Activated CD8-positive, alpha-beta memory T cell treated with anti-CD3 and anti-CD28 coated beads for 4 hours (primary cell): ENCODE measurements at places on chromosomes 3 and 15.

DNA sequence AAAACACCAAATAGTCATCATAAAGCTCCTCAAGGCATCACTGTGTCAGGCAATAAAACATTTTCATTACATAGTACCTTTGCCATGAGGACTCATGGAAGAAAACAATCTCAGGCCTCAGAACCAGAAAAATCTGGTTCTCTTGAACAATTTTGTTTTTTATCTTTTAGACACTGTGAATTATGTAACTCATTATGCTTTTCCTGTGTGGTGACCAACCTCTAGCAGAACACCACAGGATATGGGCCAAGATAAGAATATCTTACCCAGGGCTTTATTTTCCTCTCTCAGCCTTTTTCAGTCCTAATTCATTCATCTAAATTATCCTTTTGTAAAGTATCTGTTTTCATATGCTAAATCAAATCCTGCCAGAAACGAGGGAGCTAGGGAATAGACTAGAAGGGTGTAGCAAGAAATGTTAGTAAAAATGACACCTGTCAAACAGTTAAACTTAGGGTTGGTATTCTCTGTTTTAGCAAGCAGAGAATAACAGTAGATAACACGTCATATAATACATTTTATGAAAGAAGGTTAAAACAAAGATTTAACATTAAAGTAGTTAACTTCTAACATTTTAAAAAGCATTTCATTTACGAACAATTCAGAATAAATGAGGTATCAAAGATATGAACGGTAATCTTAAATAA, 111.1 kb downstream of the FBXL22 start:
- no peak for DNase-seq

- no peak for DNase-seq
Observed at GRCh38 chr3:86176445-86176784, 814.5 kb downstream of the VGLL3 start.

DNA sequence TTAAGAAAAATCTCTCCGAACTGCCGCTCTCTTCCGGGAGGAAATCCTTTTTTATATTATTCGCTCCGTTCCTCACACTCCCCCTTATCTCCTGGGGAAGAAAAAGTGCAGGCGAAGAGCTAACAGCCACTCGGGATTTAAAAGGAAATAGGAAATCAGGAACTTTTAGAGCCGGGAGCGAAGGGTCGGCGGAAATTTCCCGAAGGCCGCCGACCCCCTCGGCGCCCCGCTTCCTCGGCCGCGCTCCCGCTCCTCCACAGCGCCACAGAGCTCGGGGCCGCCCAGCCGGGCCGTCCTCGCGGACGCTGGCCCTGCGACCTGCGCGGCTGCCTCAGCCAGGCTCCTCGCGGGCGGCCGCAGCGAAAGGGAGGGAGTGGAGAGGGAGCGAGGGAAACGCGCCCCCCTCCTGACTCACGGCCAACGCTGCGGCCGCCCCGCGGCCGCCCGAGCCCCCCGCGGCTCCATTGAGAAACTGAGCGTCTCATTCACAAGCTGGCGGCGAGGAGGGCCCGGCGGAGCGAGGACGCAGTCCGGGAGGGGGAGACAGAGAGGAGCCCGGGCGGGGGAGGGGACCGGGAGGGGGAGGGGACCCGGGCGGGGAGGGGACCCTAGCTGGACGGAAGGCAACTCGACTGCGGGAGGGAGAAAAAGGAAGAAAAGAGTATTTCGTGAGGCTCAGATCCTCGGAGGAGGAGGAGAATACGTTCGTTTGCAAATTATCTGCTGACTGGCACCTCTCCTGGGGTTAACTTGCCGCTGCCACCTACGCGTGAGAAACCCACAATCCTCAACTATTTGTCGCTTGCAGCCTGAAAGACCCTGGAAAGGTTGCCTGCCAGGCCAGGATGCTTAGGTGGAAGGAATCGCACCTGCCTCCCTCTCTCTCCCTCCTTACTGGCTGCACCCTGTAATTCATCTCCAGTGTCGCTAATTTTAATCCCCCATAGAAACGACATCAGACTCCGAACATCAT, at the start of gene PTPN9:
TSS of gene PTPN9 (minus strand) at position 368 of the 973 bp plus-strand sequence. CDS start 539 bp downstream, outside the sequence.
- peak; percentile 40 for DNase-seq

- DNase-seq = no peak
Observed at GRCh38 chr3:45224824-45225464, 1.1 kb downstream of the TMEM158 start.

GRCh38 chr15:31273258-31273941, 53.2 kb upstream of the KLF13 start:
- DNase-seq = no peak

DNA sequence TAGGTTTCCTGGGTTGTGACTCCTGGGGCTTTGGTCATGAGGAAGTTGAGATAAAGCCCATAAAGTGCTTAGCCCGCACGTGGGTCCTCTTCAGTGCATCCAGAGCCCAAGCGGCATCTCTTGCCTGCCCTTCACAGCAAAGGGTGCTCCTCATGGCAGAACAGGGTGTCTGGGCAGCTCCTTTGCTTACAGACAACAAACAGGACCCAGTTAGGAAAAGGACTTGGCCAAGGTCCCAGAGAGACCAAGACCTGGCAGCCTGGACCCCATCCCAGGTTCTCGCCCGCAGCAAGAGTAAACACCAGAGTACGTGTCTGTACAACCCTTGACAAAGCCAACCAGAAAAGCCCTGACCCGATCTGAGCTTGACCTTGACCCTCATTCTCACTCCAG, 27.0 kb downstream of the ALS2CL start:
- no peak for DNase-seq

DNA sequence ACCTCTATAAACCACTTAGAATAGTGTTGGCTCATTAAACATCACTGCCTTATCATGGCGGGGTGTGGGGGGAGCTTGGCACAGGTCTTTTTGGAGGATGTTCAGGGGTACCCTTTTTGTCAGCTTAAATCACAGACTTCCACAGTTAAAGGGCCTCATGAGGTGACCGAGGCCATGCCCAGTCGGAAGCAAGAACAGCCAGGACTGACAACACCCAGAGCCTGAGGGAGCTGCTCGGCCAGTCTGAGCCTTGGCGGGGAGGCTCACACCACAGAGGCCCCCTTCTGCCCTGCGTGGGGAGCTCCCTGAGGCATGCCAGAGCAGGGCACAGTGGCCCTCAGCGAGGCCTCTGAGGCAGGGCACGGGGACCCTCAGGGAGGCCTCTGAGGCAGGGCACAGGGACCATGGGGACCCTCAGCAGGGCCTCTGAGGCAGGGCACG, 49.5 kb downstream of the UMPS start:
- DNase-seq = no peak
